ENCODE measurements at places on chromosomes 7 and 10.

GRCh38 chr7:107994421-107995030, 8.4 kb downstream of the LAMB1 start:
- DNase-seq: no peak

GRCh38 chr10:74824900-74825370, 1.5 kb upstream of the KAT6B start:
- DNase-seq: peak; percentile 21

GRCh38 chr7:80136261-80137055, 1.8 kb downstream of the GNAI1 start:
- no peak for DNase-seq

GRCh38 chr7:131568510-131568909, 12.1 kb upstream of the PODXL start:
- DNase-seq: no peak

- no peak for DNase-seq
Observed at GRCh38 chr7:47693216-47693615, 111.3 kb upstream of the TNS3 start.

- no peak for DNase-seq
Observed at GRCh38 chr7:23261843-23262452, 15.4 kb downstream of the GPNMB start.

- no peak for DNase-seq
Observed at GRCh38 chr7:28595801-28596200, 183.5 kb downstream of the CREB5 start.

DNA sequence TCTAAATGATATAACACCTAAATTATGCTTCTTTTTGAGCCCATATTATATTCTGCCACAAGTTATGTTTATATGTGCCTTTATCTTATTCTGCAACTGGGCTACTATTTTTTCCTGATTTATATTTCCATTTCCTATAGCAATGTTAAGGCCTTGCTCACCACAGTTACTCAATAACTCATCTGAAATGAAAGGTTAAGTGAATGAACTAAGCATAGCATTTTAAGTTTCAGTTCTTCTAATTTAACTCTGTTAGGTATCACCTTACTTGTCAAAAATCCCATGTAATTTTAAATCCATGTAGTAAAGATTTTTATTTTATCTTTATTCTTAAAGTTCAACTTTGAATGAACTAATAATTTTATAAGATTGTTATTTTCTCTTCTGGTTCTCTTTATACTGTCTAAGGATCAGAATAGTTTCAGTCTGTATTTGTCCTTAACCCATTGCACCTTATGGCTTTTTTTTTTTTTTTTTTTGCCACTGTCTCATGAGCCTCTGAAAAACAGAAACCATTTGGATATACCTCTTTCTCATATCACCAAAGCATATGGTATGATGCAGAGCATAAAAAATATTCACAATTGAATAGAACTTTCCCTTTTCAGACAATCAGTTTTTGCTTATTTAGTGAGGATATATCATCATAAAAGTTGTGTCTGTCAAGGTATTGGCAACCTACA, 301.8 kb upstream of the ZWINT start:
- DNase-seq: no peak

- DNase-seq: no peak
Observed at GRCh38 chr7:55018361-55019190, at the start of gene EGFR. TSS of gene EGFR (plus strand) at chr7:55019017. CDS start at chr7:55019278, 261 bp downstream.

DNA sequence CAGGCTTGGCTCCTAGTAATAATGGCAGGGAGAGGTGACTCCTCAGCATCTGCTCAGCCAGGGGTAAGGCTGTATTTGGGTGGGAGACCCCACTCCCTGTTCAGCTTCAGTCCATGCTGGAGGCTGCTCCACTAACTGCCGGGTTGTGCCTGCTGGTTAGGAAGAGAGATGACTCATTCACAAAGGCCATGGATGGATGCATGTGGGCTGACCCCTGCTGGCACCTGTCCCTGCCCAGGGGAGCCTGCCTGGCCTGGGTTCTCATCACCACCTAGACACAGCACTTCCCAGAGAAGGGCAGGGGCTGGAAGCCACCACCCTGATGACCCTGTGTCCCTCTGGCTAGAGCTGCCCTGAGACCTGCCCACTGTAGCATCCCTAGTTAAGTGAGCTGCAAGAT, 59.0 kb downstream of the VSTM4 start:
- DNase-seq: no peak

- DNase-seq: peak; percentile 42
Observed at GRCh38 chr10:11165591-11166543, 148.2 kb downstream of the CELF2 start.

- no peak for DNase-seq
Observed at GRCh38 chr10:132054564-132054963, 11.2 kb upstream of the JAKMIP3 start.

GRCh38 chr7:151178236-151178635, 8.8 kb downstream of the ASB10 start:
- DNase-seq: no peak

GRCh38 chr7:76424413-76425111, at the start of gene ZP3:
TSS of gene ZP3 (plus strand) at chr7:76424950. CDS start at chr7:76424965, 15 bp downstream.
- no peak for DNase-seq

DNA sequence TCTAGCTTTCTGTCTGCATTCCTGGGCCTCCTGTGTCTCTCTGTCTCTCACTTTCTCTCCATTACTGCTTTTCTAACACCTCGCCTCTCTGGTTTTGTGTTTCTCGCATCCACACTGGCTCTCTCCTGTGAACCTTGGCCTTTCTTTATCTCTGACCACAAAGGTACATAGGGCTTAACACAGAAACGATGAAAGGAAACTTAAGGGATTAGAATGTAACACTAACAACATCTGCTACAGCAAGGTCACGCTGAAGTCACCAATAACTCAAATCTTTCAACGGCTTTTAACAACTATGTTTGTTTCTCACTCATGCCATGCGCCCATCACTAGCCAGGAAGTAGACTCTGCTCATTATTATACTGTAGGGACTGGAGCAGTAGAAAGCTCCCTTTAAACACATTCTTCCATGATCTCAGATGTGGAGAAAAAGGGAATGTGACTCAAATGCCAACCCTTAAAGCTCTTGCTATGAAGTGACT, 9.3 kb upstream of the OR6V1 start:
- DNase-seq: no peak

GRCh38 chr7:69199041-69199440, 399.2 kb upstream of the AUTS2 start:
- no peak for DNase-seq

DNA sequence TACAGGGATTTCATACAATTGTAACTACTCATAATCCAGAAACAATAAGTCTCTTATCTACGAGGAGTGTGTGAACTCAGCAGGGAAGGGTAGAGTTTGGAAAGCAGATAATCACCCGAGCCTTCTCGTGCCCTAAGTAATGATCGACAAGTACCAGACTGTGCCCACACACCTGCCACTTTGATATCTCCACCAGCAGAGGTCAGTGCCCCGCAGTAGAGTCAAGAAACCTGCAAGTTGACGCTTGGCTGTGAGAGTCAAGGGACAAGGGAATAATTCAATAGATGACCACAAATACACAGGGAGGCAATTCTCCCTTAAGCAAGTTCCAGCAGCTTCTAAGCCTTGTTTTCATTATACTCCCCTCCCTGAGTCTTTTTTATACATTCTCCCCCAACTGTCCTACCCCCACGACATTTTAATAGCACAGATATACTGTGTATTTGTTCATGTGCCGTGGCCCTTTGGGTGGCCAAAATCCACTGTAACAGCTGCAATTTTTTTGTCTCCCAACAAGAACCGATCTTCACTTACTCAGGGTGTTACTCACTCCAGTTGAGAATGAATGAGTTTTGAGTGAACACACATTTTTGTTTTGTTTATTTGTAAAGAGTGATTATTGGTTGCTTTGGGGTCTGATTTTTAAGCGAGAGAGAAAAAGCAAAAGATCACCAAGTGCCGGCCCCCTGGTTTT, 106.9 kb upstream of the RHEB start:
- DNase-seq: no peak

GRCh38 chr10:28082316-28082715, 83.4 kb upstream of the ODAD2 start:
- DNase-seq: no peak

DNA sequence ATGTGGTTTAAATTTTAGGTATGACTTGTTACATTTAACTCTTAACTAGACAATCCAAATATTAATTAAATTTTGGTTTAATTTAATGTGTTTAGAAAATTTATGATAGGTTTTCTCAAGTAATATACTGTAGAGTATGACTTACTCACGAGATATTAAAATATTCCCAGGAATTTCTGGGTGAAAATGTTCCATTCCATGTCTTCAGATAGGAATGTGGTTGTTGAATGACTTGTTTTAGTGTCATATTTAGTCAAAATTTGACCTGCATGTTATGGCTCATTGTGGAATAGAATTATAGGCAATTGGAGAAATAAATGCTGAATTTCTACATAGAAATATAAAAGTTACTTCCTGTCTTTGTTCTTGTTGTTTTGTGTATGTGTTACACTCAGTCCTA, 46.7 kb downstream of the SHOC2 start:
- no peak for DNase-seq

- DNase-seq: no peak
Observed at GRCh38 chr10:61529208-61529607, 76.0 kb upstream of the TMEM26 start.

DNA sequence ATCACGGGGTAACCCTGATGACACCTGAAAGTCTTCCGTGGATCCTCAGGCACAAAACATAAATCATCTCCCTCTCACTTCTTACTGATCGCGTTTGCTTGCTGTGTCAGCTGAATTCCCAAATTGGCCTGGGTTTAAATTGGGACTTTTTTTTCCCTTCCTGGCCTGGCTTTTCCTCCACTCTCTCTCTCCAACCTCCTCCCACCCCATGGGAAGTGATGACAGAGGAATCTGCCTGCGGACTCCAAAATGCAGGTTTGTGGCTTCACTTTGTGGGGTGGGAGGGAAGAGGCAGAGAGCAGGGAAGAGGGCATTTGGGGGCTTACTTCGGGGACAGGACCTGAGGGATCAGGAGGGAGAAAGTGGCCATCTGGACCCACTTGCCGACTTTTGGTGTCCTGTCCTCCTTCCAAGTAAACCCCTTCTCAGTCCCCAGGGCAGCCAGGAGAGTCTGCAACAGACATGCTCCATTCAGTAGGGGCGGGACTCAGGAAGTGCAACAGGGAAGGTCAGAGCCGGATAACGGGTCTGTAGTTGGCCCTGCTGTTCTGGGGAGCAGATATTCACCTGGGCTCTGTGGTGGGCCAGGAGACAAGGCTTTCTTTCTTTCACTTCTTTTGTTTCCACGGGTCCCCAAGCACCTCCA, 172.7 kb downstream of the PLXNA4 start:
- no peak for DNase-seq

- no peak for DNase-seq
Observed at GRCh38 chr10:25952857-25953256, 18.8 kb downstream of the MYO3A start.

DNA sequence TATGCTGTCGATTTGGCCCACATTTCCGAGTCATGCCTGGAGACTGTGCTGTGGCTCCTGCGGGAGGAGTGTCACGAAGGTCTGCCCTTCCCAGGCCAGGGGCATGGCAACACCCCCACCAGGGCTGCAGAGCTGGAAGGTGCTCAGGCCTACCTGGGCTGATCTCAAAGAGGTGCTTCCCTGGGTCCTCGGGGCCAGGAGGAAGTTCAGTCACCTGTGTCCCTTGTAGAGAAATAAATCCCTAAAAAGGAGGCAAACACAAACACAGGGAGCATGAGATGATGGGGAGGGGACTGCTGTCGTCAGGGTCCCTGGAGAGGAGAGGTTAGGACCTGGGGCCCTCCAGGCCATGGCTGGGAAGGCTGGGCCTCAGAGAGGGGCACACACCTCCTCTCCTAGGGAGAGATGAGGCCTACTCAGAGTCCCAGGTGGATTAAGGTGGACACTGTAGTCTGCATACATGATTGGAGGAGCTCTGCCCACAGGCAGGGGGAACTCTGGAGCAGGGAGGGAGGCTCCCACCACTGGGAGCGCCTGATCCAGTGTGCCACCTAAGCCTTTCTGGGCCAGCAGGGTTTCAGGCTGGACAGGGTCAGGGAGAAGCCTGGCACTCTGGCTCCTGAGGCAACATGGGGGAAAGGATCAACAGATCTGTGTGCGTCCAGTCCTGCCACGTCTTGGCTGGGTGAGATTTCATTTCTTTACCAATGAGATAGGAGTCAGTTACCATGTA, 49.4 kb downstream of the ARHGAP22 start:
- no peak for DNase-seq

GRCh38 chr10:114868870-114869519, 47.4 kb downstream of the FHIP2A start:
- DNase-seq: no peak

DNA sequence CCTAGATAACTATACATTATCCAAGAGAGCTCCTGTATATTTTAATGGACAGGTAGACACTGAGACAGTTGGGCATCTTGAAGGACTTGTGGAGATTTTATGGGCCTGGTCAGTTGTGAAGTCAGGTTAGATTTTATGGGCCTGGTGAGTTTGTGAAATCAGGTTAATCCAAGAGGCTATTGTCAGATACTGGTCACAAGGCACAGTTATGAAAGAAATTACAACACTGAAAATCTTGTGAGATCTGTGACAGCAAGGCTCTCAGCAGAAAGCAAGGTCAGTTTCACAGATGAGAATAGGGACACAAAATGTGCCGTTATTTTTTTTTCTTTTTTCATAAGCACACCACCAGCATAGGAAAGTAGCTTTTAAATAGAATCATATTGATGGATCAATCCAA, 167.6 kb downstream of the VTI1A start:
- no peak for DNase-seq

- no peak for DNase-seq
Observed at GRCh38 chr7:29858191-29858951, 52.1 kb downstream of the WIPF3 start.

DNA sequence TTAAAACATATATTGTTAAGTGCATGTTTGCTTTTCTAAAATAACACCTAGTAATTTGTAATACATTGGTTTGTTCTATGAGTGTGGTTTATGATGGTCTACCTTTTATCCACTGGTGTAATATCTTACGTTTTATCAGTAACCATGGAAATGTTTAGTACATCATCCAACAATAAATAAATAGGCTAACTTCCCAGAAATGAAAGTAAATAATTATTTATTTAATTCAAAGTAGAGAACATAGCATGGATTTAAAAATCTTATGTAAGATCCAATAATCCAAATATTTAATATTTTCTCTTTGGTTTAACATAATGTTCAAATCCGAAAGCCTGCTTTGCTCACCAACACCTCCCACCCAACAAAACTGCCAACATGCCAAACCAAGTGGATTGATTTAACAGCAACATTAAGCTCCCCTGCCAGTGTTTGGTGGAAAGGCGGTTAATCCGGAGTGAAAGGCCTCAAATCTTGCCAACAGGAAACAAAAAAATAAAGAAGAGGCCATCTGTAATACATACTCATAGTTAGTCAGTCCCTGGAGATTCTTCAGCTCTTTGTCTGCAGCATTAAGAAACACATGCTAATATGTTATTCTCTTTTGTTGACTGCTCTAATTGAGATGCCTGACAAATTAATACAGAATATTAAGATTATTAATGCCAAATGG, 897.8 kb downstream of the CNTNAP2 start:
- no peak for DNase-seq

- no peak for DNase-seq
Observed at GRCh38 chr10:116669080-116669479, 48.3 kb downstream of the PNLIPRP2 start.
